ENCODE measurements at places on chromosomes 16 and 17.

- no peak for DNase-seq
These were observed 572 bp downstream of the MPG start for GRCh38 chr16:78444-79150.

GRCh38 chr16:1450218-1450617, 5.9 kb upstream of the CCDC154 start:
- no peak for DNase-seq

- DNase-seq: no peak
These were observed 73.3 kb upstream of the DHX40 start for GRCh38 chr17:59492091-59492451.

GRCh38 chr17:51427856-51428255, 167.5 kb downstream of the UTP18 start:
- DNase-seq: no peak

DNA sequence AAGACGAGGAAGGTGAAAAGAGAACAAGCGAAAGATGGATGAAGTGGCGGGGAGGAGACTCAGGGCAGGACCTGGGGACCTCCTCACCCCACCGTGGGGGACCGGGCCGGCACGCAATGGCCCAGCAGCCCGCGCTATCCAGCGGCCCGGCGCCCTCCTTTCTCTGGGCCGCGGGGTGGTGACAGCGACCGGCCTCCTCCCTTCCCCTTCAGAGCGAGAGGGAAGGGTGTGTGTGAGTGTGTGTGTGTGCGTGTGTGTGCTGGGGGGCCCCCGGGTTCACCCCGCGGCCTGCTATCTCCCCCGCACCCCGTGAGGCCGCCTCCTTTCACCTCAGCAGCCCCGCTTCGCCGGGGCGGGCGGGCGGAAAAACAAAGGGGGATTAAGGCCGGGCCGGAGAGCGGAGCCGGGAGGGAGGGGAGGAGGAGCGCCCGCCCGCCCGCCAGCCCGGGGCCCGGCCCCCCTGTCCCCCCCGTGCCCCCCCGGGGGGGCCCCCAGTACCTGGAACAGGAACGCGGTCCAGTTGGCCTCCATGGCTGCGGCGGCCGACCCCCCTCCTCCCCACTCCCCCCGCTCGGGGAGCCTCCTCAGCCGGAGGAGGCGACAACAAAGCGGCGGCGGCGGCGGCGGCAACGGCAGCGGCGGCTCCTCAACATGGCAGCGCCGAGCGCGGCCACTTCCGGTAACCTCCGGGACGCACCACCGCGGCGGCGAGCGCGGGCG, at the start of gene VEZF1:
TSS of gene VEZF1 (minus strand) at position 674 of the 720 bp plus-strand sequence. CDS start at position 531, 143 bp downstream.
- DNase-seq: peak; percentile 69

- DNase-seq: peak; percentile 56
These were observed 24.4 kb downstream of the SREBF1 start for GRCh38 chr17:17812211-17813054.

DNA sequence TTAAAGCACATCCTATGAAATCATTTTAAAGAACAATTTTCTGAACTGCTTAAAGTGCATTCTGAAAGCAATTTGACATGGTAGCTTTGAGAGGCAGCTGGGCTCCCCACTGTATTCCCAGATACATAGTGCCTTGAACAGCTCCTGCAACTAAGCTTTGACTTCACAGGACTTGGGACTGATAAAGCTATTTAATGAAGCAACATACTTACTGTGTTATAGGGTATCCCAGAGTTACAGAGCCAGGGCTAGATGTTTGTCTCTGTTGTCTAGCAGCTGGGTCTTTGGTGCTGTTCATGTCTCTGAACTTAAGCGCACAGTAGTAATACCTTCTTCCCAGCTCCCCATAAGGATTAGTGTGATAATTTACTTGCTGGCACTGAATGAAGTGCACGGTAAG, 862 bp downstream of the ACSM1 start:
- DNase-seq: no peak

- DNase-seq: no peak
These were observed 146.1 kb downstream of the SEC14L1 start for GRCh38 chr17:77286641-77287431.

DNA sequence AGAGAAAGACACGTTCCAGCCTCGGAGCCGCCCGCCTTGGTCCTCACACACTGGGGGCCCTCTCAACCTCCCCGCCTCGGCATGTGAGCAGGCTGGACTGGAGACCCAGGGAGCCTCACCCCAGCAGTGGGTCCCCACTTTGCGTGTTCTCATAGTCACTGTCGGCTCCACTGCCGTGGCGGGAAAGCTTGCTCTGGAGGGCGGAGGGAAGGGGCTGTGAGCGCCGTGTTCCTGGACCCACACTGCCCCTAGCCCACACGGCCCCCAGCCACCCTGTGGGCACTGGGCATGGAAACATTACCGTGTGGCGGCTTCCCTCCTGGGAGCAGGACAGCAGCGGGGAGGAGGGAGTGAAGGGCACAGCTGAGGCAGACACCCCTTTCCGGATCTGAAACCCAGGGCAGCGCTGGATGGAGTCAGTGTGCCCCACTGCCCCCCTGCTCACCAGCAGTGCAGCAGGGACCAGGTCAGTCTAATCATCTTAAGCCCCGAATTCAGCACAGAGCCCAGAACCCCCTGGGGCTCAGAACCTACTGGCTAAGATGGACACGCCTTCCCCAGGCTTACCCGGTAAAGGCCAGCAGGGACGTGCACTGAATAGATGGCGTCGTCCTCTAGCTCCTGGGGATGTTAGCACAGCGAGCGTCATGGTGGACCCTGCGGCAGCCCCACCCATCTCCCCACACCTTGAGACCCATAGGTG, 7.2 kb downstream of the TP53I13 start:
- no peak for DNase-seq

DNA sequence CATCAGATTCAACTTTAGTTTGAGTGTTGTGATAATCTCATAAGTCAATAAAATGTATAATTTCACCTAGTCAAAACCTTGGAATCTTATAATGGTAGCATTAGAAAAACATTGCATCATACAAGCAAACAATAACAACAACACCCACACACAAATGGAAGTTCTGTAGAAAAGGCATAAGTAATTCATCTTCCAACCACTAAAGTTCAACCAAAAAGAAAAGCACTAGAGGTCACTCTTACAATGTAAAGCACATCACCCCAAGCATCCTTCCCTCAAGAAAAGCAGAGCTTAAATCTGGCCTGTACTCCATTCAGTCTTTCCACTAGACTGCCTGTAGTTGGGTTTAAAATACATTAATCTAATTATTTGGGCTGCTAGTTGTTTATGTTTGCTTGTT, 1.8 kb downstream of the CNTNAP4 start:
- no peak for DNase-seq

GRCh38 chr16:86241681-86242080, 268.6 kb upstream of the FOXF1 start:
- DNase-seq: no peak

GRCh38 chr17:57638284-57638683, 106.8 kb downstream of the CCDC182 start:
- no peak for DNase-seq

DNA sequence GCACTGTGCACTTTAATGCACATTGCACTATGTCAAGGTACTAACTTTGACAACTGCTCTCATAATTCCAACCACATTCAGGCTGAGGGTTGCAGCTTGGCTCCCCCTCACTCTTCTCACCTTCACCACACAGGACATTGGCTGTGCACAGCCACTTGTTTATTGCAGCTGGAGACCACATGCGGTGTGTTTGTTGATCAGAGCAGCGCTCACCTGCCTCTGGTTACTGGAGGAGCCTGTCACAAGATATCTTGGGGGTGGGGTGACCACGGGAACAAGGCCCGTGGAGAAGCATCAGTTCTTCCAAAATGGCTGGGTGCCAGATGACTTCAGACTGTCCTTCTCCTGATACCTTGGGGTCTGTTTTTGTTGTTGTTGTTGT, 10.6 kb upstream of the CCL5 start:
- DNase-seq: no peak

DNA sequence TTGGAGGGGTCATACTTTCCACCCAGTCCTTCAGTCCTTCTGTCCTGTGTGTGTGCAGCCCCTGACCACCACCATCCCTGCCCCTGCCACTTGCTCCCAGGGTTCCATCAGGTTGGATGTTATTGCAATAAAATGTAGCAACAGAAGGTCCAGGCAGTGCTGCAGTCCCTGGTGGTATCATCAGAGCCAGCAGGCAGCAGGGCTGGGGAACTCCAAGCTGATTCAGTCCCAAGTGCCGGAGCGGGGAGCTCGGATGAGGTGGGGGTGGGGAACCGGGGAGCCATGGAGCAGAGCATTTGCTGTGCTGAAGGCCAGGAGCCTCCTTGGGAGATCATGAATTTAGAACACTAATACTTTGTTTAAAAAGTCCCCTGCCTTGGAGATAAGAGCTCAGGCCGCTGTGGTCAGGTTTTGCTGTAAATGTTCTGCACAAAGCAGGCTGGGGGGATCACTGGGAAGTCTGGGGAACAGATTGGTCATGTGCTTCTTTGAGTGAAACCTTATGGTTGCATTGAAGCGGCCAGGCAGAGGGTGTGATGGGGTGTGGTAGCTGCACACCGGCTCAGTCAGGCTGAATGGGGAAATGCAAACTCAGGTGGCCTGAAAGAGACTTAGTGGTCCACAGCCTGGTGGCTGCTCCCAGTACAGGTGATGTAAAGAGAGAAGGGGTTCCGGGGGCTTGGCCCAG, 225.9 kb downstream of the SEC14L1 start:
- no peak for DNase-seq

GRCh38 chr16:54957403-54958166, 26.9 kb downstream of the IRX5 start:
- DNase-seq: no peak
